ENCODE measurements at places on chromosomes 7 and 10.

DNA sequence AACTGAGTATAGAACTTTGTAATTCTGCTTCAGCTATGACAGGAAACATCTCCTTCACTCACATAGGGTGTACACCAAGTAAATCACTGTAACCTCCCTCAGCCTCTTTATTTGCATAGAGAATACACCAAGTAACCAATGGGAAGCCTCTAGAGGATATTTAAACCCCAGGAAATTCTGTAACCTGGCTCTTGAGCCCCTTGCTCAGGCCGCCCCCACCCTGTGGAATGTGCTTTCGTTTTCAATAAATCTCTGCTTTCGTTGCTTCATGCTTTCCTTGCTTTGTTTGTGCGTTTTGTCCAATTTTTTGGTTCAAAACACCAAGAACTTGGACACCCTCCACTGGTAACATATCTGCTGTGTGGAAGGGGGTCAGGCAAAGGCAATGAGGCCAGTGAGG is 60.2 kb downstream of the CLRN3 start:
- no peak for DNase-seq

DNA sequence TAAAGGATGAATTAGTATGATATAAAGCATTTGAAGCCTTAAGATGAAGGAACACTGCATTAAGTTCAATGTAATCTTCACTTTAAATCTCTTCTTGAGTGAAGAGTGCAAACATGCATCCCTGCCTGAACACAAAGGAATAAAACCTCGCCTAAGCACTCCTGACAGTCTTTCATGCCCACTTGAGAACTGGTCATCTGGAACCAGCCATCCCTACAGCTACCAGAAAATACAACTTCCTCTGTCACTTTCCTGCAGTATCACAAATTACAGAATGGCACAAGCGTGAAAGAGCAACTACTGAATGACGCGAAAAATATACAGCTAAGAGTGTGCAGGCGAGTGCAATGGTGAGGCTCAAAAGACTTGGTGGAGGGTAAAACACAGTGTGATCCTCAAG is 1079.9 kb downstream of the CNTNAP2 start:
- no peak for DNase-seq

DNA sequence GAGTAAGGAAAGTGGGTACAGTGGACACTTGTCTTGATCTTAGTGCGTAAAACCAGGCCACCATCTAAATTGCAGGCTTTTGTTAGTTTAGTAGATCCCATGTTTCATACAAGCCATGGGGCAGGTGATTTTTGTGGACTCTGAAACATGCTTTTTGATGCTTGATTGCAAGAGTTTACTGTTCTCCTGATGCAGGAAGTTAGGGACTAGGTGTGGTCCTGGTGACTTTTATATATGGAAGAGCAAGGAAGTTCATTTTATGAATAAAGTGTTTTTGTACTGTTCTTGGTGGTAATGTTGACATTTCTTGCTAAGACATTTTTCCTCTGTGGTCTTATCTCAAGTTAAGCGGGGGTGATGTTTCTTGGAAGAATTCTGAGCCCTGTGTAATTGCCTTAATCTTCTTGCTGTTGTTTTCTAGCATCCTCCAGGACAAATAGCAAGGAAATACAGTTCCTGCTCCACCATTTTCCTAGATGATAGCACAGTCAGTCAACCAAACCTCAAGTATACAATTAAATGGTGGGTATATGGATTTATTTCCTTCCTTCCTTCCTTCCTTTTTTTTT is 89.0 kb upstream of the GJD4 start:
- no peak for DNase-seq

GRCh38 chr7:159125955-159126270 is 18.8 kb downstream of the VIPR2 start:
- no peak for DNase-seq

DNA sequence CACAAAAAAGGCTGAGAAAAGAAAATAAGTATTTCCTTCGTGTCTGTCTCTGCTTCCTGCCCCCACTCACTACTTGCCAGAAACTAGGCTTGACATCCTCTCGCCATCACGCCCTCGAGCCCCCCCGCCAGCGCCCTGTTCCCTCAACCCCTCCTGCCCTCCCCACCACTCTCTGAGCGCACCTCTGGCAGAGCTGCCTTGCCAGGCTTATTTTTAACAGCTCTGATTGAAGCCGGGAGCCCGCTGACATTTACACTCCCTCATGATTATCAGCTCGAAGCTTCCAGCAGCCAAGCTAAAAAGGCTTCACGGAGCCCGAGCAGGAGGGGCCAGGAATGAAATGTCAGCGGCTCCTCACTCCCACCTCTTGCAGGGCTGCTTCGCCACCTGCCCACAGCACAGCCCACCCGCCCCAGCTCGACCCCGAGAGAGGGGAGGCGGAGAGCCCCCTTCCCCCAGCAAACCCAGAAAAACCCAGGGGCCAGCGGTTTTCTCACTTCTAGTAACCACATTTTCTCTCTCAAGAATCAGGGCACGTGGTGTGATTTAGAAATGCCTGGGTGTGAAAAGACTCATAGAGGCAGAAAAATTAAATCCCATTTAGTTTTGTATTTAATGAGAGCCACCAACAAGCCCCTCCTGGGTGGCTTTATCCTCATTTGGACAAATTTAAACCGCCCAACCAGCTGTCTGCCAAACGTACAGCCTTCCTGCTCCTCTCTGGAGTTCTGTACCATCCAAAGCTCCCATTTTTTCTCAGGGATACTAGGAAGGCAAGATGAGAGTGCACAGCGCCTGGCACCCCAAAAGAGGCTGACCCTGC is 89.3 kb downstream of the SLIT1 start:
- no peak for DNase-seq

GRCh38 chr10:37734971-37735370 is 122.4 kb downstream of the ZNF248 start:
- DNase-seq = no peak

DNA sequence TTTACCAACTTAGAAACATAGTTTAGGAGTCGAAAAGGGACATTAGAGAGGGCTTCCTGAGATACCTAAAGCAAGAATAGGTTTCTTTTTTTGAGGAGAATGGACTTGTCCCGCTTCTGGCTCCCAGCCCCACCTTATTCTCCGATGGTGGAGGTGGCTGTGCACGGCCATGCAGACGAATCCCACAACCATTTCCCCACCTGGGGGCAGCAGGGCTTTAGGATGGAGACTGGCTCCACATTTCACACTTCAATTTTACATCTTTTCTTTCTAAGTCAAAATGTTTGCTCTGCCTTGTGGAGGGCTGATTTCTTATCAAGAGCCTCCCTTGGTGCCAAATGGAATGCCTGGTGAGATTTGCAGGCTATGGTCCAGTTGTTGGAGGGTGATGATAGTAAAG is 118.5 kb downstream of the GLRX3 start:
- no peak for DNase-seq

DNA sequence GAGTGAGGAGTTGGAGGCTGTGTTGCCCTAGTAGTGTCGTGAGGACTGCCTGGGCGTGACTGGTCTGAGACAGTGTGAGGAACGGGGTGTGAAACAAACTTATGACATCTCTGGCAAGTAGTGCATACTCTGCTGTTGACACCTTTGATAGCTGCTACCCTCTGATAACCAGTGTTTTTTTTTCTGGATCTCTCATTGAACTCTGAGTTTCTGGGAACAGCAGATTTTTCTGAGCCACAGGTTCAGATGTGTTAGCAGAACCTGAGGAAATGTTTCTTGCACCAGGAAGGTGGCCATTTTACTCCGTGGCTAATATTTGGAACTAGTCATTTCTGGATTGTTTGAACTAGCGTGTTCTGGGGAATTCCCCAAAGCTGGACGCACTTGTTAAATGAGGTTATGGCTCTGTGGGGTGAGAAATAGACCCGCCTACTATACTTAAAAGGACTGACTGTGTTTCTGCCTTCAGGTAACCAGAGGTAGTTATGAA is 52.9 kb downstream of the AUTS2 start:
- no peak for DNase-seq

DNA sequence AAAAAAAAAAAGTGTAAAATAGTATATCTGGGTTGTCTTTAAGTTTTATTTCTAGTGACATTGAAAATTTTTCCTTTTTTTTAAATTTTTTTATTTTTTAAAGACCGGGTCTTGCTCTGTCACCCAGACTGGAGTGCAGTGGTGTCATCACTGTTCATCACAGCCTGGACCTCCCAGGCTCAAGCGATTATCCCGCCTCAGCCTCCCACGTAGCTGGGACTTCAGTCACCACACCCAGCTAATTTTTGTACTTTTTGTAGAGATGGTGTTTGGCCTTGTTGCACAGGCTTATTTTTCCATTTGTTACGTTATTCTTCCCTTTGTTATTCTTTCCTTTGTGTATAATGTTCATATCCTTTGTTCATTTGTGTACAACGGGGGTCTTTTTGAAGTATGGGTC is 30.1 kb downstream of the TSPAN14 start:
- no peak for DNase-seq

GRCh38 chr10:96996275-96996965 is 164.3 kb downstream of the LCOR start:
- DNase-seq = no peak

DNA sequence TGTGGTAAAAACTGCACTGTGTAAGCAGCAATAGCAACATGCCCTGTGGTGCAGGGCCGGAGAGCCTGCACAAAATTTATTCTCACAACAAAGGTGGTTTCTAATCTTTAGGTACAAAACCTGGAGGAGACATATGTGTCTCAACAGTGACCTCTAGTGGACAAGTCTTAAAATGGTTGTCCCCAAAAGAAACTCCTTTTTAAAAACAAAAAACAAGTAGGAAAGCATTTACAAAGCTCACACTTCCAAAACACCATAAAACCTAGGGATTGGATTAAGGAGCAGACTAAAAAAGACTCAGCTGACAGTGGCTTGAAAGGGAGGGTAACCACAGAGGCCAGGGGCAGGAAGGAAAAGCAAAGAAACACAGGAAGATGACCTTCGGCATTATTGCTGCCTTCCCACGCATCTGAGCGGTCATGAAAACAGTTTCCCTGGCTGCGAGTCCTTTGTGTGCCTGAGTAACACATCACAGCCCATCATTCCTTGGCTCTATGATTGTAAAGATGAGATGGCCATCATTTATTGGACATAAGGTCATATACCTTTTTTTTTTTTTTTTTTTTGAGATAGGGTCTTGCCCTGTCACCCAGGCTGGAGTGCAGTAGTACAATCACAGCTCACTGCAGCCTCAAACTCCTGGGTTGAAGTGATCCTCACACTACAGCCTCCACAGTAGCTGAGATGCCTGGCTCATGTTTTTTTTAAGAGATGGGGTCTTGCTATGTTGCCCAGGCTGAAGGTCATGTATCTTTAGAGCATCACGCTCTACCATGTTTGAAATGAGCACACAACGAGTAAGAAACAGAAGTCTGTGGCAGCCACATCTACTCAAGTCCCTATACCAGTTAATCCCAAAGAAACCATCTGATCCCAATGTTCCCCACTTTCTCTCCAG is 39.5 kb downstream of the RSU1 start:
- DNase-seq = no peak

DNA sequence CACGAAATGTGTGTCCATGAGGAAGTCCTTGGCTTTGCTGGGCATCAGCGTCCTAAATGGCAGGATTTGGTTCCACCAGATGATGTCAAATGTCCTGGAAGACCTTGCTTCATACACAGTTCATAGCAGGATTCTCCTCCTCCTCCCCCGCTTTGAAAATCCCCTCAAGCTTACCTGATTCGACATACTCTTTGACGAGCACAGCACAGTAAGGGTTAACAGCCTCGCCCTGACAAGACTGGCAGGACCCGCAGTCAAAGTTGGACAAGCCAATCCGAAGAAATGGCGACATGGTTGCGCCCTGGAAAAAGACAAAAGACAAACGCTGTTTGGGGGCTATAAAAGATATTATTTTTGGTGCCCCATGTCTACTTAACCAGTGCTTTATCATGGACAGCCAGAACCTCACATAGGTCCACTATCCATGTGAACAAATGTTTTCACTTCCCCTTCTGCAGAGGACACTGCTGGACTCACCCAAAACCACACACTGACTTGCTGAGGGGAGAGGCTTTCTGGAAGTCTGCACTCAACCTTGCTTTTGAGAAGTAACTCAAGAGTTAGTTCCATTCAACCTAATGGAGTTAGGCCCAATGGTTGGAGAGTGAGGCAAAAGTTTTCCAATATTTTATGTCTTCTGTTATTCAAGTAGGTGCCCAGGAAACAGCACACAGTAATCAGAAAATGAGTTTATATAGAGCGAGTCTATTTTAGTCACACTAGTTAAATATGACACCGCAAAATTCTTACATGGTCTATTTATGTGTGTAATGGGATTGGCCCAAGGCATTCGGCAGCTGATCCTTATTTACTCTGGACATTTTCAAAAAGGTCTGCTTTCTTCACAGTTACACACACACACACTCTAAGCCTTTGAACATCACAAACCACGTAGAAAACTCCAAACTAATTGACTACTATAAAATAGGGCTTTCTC is 65.0 kb downstream of the PRKCQ start:
- DNase-seq = no peak

DNA sequence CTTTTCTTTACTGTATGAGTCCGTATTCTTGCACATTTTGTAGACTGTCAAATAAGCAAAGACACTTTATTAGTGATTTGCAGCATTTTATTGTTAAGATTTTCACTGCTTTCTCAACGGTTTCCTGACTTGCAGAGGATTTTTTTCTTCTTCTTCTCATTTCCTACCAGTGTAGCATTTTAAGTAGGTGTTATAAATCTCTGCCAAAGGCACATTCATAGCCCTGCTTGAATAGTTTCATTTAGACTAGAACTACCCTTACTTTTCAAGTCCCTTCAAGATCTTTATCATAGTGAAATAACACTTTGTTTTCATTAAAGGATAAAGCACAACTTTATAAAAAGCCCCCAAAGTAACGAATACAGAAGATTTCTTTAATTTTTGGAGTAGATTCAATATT is 271.4 kb downstream of the TSPAN12 start:
- no peak for DNase-seq
